Amniotic stem cell (primary cell): ENCODE measurements at places on chromosomes 12 and 14.

DNA sequence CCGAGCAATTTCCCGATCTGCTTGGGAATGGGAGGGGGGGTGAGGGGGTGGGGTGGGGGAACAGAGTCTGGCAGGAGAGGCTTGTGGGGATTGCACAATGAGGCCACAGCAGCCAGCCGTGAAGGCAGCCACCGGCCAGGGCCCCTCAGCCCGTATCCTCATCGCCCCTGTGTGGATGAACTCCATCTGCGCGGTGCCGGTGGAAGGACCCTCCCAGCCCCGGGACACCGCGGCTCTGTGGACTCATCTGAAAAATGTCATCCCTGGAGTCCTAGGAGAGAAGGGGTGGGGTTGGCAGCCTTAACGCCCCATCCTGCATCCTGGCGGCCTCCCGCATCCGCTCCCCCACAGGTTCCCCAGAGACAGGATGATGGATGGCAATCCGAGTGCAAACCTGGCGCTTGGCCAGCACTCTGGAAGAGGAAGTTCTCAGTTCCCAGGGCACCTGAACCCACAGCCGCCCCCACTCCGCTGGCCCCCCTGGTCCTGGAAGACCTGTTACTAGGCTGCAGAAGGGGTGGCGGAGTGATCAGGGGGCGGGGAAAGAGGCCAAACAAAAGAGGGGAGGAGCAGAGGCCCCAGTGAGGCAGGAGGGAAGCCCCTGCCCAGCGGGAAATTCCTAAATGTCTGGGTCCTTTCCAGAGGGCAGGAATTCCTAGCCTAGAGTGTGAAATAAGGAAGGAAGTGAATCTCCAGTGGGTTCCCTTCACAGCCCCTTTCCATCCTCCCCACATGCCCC is 1.2 kb upstream of the TNFAIP2 start:
- DNase-seq = no peak

DNA sequence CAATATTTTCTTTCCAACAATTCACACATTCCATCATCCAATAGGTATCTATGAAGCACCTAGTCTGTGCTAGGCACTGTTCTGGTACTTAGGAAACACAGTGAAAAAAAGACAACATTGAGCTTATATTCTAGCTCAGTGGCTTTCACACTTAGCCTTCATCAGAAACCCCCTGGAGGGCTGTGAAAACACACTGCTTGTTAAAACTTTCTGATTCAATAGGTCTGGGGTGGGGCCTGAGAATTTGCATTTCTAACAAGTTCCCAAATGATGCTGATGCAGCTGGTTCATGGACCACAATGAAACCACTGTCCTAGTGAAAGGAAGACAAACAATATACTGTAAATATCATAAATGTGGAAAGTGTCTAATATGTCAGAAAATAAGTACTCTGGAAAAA is 5.9 kb downstream of the VTI1B start:
- DNase-seq = no peak

- DNase-seq = no peak
Measured at GRCh38 chr14:98237939-98238338, 1034.1 kb downstream of the BCL11B start.

GRCh38 chr14:73374218-73374617 is 84.1 kb downstream of the NUMB start:
- no peak for DNase-seq

GRCh38 chr12:92080911-92081285 is 64.7 kb downstream of the BTG1 start:
- DNase-seq = no peak

GRCh38 chr12:111672822-111673381 is 12.9 kb downstream of the BRAP start:
- no peak for DNase-seq

- no peak for DNase-seq
Measured at GRCh38 chr12:98735821-98736220, 90.7 kb downstream of the APAF1 start.

DNA sequence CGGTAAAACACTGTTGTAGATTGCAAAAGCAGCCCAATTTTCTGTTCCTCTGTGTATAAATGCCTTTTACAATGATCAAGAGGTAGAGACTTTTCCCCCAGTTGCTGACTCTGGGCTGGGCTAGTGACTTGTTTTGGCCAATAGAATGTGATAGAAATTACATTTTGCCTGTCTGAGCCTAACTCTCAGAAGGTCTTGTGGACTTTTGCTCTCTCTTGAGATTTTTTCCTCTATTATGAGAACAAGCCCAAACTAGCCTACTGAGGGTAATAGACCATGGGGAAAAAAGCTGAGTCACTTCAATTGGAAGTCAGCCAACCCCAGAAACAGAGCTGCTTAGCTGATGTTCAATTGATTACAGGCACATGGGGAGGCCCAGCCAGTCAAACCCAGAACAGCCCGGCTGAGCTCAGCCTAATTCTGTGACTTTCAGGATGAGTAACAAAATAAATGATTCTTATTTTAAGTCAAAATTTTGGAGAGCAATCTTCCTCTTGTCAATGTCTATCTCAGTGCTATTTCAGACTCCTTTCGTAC is 61.4 kb downstream of the MYF5 start:
- DNase-seq = peak; percentile 41

GRCh38 chr12:124190312-124191023 is 104.4 kb upstream of the RFLNA start:
- DNase-seq = no peak

GRCh38 chr14:36996857-36997590 is 175.4 kb downstream of the SLC25A21 start:
- no peak for DNase-seq

DNA sequence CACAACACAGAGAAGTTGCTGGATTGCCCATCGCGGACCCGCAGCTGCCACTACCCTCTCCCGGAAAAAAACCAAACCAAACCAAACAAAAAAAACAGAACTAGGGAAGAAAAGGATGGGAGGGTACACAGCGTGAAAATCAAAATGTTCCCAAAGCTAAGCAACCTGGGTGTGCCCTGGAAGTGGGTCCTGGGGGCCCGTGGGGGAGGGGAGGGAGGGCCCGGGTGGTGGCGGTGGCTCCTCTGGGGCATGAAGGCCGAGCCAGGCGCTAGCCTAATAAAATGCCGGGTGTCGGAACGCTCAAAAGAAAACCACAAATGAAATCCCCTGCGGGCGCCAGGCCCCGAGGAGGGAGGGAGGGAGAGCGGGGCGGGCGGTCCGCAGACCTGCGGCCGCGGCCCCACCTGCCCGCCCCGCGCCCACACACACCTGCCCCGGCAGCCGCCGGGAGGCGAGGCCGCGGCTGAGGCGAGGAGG is 787 bp downstream of the HECTD4 start:
- DNase-seq = no peak

GRCh38 chr12:27982385-27982784 is 9.9 kb upstream of the PTHLH start:
- no peak for DNase-seq

GRCh38 chr14:104601786-104602185 is 2.8 kb downstream of the TMEM179 start:
- DNase-seq = no peak

DNA sequence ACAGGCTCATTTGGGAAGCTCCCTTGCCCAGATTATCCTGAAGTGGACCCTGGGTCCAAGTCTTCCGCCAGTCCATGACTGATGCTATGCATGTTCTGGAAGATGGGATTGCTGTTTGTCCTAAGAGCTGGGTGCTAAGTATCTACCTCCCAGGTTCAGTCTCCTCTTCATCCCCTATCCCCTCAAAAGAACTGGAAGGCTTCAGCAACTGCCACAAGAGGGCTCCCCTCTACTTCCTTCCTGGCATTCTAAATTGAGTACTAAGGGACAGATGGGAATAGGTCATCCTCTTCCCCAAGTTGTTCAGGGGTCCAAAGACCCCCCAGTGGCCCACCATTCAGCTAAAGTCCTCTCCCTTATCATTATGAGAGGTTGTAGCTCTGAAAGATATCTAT is 9.0 kb upstream of the FKBP11 start:
- no peak for DNase-seq

- DNase-seq = no peak
Measured at GRCh38 chr12:75712223-75712622, 200.8 kb upstream of the KRR1 start.

DNA sequence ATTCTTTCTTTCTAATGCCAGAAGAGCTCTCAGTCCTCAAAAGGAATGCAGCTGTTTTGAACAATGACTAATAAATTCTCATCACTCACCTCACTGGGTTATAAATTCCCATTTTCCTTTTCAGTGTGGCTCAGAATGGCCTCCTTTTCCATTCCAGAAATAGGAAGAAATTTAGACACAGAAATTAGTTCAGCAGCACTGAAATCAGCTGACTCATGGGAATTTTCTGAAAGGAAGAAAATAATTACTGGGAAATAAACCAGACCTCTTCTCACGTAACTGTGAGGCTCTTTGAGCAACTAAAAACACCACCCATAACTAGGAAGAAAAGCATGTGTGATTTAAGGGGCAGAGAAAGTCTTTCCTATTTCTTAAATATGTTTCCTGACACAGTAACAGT is 23.8 kb downstream of the CD163 start:
- DNase-seq = no peak

- DNase-seq = no peak
Measured at GRCh38 chr14:90512329-90512991, 115.6 kb downstream of the CALM1 start.

DNA sequence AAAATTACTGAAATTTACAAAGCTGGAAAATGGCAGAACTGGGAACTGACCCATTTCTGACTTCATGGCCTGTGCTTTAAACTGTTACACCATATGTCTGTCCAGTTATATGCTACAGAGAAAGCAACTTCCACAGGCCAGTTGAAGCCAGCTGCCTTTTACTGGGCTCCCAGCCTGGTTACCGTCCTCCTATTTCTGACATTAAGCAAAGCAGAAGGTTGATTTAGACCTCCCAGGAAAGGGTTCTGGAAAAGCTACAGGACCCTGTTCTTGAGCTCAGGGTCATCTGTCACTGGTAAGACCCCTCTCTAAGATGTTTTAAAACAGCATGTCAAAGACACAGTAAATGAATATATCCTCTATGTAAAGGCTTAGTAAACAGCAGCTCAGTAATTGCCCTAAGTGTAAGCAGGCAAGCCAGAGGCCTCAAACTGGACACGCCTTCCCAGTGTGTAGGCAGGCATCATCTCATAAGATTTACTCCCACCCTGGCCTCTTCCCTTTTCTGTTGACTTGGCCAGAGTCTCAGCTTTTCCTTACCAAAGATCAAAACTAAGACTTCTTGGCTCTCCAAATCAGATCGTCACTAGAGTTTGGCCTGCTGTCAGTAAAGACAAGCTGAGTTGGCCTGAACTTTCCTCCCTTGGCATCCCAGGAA is 55.4 kb upstream of the RNU6-8 start:
- no peak for DNase-seq

DNA sequence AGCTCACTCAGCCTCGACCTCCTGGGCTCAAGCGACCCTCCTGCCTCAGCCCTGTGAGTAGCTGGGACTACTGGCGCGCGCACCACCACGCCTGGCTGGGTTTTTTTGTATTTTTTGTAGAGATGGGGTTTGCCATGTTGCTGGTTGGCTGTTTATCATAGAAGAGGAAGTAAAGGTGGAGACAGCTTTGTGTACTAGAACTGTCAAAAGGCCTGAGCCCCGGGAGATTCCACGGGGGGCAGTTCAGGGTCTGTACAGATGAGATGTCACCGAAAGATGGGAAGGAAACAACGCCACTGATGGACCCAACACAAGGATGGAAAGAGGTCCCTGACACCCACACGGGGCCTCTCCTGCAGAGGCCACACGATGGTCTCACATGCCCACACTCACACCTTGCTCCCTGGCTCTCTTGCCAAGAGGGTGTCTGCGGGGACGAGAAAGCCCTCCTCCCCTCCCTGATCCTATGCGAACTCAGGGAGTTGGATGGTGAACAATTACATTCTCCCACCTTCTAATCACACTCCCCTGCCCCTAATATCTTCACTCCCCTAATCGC is 66.6 kb downstream of the KDM2B start:
- no peak for DNase-seq

DNA sequence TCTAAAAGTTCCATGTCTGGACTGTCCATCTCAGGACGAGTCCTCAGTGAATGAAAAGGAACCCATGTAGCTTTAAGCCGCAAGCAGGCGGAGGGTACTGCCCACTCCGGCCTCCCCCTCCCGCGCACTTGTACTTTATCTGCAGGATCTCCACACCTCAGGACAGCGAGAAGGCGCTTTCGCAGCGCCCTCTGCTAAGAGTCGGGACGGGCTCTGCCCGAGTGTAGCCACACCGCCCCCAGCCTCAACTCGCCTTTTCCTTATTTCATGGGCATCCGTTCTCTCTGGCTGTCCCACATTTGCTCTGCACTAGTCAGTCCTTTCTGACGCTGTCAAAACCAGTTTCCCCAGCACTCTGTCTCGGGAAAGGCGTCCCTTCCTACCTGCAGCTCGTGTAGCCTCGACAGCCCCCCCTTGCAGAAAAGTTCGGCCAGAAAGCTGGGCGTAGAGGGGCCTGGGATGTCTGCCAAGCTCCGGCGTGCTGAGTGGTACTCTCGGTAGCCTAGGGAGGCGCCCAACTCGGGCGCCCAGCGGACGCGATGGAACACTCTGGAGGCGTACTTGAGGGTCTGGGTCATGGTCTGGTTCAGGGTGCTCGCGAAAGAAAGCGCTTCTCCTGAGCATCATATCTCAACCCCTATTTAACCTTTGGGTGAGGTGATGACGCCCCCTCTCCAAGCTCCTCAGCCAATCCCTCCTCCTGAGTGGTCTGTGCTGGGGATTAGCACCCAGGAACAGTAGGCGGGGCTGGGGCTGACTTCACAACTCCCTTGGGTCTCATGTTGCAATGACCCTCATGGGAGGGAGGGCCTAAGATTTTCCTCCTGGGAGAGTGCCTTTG is at the start of gene CYP27B1:
Gene CYP27B1 (minus strand): TSS at position 615 of the 841 bp plus-strand sequence. CDS start 37 bp downstream, at position 578.
- DNase-seq = no peak

DNA sequence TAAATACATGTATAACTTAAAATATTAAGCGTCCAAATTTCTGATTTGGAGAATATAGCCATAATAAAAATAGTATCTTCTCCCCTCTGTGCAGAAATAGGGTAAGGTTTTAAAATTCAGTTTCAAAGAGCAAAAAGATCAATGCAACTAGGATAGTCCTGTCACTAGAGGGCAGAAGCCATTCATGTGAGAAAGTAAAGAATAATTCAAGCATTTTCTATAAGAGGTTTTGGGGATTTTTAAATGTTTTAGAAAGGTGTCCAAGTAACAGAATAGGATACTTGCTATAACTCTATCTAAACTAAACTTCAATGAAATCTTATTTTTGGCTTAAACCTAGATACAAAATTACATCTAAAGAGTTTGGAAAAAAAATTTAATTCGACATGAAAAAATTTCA is 50.3 kb downstream of the ADAMTS20 start:
- DNase-seq = no peak

DNA sequence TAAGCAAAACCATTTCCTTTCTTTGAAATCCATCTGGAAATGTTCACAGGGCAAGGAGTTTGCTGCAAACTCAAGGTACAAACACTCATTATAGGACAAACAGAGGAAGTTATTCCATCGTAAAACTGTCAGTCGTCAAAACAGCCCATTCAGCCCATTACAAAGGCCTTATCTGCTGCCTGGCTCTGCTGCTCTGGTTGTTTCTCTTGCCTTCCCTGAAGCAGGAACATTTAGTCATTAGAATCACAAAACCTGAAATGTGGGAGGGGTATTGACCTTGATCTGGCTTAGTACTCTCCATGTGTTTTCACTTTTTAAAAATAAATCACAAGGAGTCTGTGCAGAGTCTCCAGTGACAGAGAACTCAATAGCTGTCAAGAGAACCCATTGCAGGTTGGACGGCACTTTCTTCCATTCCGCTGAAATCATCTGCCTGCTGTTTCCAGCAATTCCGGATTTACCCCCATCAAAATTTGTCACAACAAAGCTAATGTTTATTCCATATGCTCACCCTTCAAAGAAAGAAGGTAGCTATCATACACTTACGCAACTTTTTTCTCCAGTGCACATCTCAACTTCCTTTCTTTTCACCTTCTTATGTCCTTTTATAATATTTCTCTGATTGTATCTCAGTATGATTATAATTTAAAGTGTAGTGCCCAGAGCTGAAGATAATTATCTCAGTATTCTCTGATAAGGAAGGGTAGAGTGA is 24.6 kb upstream of the ITPR2 start:
- DNase-seq = no peak
